ENCODE measurements at places on chromosomes 6 and 20.

- no peak for DNase-seq
Measured at GRCh38 chr6:123945386-123945785, 141.7 kb downstream of the NKAIN2 start.

- no peak for DNase-seq
Measured at GRCh38 chr6:167750956-167751358, 75.8 kb upstream of the AFDN start.

- no peak for DNase-seq
Measured at GRCh38 chr6:9943026-9943425, 471.8 kb downstream of the TFAP2A start.

GRCh38 chr20:32536851-32537656 lies 48.1 kb downstream of the NOL4L start:
- DNase-seq, result no peak

- no peak for DNase-seq
Measured at GRCh38 chr6:11659757-11660156, 118.8 kb downstream of the ADTRP start.

GRCh38 chr6:13375360-13375878 lies 47.1 kb upstream of the TBC1D7 start:
- DNase-seq, result no peak

GRCh38 chr20:47392015-47392720 lies 35.7 kb upstream of the ZMYND8 start:
- no peak for DNase-seq

DNA sequence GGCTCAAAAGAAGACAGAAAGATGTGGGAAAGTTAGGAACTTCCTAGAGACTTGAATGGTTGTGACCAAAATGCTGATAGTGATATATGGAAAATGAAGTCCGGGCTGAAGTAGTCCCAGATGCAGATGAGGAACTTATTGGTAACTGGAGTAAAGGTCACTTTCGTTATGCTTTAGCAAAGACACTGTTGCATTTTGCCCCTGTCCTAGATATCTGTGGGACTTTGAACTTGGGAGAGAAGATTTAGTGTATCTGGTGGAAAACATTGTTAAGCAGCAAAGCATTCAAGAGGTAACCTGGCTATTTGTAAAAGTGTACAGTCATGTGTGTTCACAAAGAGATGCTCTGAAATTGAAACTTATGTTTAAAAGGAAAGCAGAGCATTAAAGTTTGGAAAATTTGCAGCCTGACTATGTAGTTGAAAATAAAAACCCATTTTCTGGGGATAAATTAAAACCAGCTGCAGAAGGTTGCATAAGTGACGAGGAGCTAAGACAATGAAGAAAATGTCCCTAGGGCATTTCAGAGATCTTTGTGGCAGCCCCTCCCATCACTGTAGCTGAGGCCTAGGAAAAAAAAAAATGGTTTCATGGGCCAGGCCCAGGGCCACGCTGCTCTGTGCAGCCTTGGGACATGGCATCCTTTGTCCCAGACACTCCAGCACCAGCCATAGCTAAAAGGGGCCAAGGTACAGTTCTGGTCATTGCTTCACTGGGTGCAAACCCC lies 1692.2 kb downstream of the HACE1 start:
- DNase-seq, result no peak

GRCh38 chr6:157768863-157769551 lies 54.0 kb upstream of the SNX9 start:
- no peak for DNase-seq

DNA sequence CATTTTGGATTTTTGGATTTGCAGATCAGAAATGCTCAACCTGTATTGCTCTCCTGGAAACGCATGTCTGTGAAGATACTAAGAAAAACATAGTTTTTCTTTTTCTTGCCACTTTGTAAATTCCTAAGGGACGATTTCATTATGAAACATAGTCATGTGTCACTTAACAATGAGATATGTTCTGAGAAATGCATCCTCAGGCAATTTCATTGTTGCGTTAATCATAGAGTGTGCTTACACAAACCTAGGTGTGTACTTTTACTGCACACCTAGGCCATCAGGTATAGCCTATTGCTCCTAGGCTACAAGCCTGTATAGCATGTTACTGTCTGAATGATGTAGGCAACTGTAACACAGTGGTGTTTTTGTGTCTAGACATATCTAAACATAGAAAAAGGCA lies 13.4 kb upstream of the THEMIS start:
- DNase-seq, result no peak

DNA sequence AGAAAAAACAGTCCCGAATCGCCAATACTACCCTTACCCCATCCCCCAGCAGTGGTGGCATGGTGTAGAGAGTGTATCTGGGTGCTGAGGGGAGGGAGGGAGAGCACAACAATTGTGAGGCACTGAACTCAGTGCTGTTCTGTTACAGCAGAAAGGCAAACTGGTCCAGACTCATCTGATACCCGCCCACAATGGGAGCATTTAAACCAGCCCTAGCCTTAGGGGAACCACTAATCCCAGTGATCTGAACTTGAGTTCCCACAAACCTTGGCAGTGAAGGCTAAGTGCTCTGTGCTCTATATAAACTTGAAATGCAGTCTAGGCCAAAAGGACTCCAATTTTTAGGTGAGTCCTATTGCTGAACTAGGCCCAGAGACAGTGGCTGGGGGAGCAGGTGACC lies 666.4 kb upstream of the PTCHD4 start:
- no peak for DNase-seq

DNA sequence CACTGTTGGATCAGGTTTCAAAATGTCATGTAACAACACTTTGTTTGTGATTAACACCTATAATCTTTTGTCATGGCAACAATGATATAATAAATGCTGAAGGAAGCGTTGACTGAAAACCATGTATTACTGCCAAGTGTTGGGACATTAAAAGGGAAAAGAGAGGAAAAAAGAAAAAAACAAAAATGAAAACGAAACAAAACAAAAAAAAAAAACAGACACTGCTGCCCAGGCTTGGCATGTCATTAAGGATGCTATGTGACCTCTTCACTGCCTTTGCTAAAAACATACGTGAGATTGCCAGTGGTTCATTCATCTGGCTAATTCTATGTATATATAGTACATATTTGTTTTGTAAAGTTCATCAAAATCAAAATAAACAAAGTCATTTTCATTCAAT lies 516.7 kb upstream of the RNF217 start:
- no peak for DNase-seq

GRCh38 chr20:16671753-16672152 lies 58.1 kb upstream of the SNRPB2 start:
- DNase-seq, result no peak

DNA sequence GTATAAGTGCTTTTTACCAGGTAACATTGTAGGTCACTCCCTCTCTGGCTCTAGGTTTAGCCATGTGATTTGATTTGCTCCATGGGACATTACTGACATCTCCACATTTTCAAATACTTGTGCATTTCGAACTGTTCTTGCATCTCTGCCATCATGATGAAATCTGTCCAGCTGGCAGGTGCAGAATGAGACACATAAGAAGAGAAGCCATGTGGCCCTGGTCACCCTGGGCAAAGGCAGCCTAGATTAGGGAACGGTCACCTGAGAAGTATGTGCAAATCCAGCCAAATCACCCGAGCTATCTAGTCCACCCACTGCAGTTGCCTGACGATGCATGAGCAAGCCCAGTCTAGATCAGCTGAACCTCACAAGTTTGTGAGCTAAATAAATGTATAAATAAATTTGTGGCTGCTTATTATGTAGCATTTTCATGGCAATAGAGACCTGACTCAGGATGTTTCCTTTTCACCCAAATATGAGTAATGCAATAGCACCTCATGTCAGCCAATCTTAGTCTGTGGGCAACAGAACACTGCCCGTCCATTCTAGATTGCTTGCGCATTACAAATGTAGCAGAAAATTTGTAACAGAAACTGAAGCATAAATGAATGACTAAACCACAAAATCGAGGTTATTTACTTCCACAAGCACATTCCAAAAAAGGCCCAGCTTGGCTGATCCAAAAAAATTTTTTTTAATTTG lies 115.2 kb downstream of the PAK5 start:
- DNase-seq, result no peak

GRCh38 chr6:79810871-79811270 lies 136.5 kb downstream of the ELOVL4 start:
- DNase-seq, result no peak

DNA sequence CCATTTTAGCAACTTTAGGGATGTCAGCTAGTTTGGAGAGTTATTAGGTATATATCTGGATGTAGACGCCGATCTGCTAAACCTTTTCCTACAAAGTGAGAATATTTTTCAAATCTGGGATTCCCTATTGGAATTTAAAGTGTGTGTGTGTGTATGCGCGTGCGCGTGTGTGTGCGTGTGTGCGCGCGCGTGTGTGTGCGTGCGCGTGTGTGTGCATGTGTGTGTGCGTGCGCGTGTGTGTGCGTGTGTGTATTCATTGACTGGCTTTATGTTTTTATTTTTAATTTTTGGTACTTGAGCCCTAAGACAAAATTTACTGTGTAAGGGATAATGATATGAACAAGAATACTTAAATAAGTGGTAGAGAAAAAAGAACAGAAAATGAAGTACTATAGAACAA lies 8.1 kb downstream of the PRL start:
- no peak for DNase-seq

DNA sequence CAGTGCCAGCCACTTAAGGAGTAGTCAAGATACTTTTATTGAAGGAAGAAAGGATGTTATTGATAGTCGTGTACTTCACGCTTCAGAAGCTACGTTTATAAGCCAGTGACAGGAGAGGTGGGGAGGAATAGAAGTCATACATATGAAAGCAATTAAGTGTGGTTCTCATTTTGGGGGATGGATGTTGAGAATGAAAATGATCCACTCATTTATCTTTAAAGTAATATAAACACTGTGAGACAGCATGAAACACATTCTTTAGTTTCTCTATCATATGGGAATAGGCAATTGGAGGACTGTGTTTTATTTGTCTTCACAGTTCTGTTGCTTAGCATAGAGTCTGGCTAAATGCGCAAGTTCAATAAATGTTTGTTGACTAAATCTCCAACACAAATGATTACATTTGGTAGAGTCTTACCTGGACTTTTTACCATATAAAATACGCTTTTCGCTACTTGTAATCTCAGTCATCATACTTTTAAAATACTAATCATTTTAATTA lies 35.2 kb downstream of the AK9 start:
- DNase-seq, result no peak

DNA sequence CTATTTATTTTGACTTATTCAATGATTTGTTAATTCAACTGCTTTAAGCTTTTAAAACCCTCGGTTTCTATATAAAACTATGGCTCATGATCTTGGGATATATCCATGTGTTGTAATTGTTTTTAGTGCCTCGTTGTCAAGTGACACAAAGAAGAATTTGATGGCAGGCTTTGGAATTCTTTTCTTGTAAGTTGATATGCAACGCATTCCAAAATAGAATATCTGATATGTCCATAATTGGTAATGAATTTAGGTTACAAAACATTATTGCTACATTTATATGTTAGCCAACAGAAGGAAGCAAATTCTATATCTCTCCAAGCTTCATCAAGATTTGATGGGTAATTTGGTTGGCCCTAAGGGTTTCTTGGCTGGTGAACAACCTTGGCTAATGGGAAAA lies 220.4 kb upstream of the RIMS1 start:
- DNase-seq, result no peak

GRCh38 chr20:55667955-55668354 lies 337.4 kb downstream of the CBLN4 start:
- no peak for DNase-seq

DNA sequence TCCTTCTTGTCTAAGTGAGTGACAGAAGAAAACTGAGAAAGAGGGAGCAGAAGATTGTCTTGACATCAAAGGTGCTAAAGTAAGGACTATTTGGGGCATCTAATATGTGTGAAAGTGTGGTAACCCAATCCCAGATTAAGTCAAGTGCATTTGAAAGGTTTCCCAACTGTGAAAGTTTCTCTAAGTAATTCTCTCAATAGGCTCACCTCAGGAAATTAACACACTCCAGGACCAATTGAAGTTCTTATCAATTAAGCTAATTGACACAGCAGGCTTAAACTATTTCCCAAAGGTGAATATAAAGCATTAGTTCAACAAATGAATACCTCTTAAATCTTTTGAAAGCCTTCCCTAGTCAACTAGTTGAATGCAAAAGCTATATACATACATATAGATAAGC lies 212.8 kb upstream of the FUT9 start:
- no peak for DNase-seq

- DNase-seq, result no peak
Measured at GRCh38 chr6:45411959-45412358, 34.2 kb upstream of the SUPT3H start.

GRCh38 chr6:40551966-40552505 lies 35.1 kb downstream of the LRFN2 start:
- no peak for DNase-seq

DNA sequence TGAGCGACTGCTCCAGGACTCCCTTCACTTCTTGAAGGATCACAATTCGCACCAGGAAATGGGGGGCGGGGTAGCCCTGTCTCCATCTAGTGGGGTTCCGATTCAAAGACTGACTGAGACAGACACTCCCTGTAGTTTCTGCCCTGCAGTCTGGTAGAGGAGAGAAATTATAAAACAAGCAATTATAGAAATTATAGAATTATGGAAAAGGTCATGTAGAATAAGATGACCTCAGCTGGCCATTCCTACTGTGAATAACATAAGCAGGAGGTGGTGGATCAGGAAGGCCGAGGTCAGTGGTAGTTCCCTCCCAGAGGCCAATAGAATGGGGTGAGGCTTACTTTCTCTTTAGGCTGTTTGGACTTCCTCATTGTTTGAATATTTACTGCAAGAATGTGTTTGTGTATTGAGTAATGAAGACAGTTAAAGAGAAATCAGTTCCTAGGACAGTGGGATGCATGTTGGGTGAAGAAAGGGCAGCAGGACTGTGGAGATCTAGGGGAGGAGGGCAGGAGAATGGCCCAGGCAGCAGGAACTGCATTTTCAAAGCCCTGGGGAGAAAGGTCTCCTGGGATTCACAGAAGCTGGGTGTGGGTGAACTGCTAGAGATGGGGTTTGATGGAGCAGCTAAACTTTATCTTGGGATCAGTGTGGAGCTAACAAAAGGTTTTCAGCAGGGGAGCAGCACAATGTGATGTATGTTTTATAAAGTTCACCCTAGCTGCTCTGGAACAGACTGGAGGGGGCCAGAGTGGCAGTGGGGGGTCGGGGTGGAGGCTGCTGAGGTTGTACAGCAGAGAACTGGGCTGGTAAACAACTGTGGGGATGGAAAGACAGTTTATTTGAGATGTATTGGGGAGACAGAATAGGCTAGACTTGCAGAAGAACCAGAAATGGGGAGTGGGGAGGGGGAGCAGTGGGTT lies 2.1 kb downstream of the ZNF341 start:
- DNase-seq, result no peak
